ENCODE measurements at places on chromosomes 7 and 10.
A peak's percentile ranks its signal among the peaks of the same experiment; 100 is the strongest.

DNA sequence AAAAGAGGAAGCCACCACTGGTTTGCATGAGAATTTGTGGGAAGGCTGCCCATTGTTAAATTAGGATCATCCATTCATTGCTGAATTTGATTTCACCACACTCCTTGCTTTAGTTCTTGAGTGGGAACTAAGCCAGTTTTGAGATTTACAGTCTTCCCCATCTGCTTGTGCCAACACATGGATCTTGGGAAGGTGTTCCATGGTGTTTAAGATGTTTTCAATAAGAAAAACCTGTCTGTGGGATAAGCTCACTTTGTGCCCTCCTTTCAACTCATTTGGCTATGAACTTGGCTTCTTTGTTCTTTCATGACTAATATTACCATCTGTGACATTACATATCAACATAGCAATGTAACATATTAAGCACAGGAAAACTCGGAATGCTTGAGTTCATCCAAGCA, 73.2 kb downstream of the INHBA start:
- no peak for DNase-seq

GRCh38 chr10:22736134-22736533, 21.8 kb upstream of the PIP4K2A start:
- no peak for DNase-seq

DNA sequence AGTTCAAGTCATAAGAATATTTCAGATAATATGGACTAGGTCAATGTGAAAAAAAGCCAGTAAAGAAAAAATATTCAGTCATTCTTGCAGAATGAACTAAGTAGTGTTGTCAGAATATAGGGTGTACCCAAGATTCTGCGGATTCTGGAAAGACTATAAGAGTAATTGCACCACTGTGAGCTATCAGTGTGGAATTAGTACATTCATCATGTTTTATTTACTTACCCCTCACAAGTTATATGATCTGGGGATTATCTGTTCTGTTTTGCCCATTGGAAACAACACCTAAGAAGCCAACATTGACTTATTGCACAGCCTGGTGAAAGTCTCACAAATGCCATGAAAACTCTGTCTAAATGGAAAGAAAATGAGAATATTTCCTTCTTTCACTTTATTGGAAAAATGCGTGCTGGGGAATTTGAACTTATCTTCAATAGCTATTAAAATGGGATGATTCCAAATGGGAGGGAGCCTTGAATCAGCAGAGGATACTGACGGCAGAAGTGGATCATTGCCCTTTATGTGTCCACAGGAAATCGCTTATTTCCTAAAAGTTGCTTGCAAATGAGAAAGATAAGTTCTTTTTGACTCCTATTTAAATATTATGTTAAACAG, 563.3 kb upstream of the POM121L12 start:
- DNase-seq: no peak

- no peak for DNase-seq
Measured at GRCh38 chr10:51250278-51250920, 176.1 kb downstream of the PRKG1 start.

DNA sequence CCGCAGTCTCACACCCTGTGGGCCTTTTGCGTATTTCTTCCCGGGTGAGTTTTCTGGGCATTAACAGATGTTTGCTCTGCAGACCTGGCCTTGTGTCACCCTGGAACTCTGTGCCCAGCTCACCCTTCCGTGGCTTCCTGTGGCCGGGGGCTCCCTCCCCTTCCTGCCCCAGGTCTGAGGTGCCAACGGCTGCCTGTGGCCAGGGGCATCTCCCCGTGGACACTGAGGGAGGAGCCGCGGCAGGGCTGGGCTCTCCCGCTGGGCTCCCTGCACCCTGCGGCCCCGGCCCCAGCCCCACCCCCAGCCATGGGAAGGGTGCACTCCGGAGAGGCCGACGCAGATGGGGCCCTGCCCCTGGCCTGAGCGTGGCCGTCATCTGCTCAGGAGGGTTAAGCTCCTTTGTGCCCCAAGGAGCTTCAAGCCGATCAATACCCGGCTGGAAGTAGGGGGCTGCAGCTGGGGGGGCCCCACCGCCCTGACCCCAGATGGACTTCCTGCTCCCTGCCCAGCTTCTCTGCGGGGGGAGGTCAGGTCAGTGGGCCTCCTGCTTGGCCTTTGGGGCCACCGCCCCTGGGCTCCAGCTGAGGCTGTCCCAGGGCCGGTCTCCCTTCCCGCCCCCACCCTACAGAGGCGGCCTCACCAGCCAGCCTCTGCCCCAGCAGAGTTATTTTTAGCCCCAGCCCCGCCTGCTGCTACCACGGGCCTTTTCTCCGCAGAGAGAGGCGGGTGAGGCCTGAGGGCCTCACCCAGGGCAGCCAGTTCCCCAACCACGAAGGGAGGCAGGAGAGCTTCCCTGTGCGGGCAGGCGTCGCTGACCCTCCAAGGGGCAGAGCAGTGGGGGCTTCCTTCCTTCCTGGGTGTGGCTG, 24.2 kb downstream of the PWWP2B start:
- peak; percentile 36 for DNase-seq
